Activated CD4-positive, alpha-beta memory T cell treated with anti-CD3 and anti-CD28 coated beads for 36 hours (primary cell): ENCODE measurements at places on chromosomes 4 and X. TPM values are rescaled to one million over a fixed set of nuclear protein-coding genes. Genes with fewer than 3 reads are reported as not detected.
A peak's percentile ranks its signal among the peaks of the same experiment; 100 is the strongest.

DNA sequence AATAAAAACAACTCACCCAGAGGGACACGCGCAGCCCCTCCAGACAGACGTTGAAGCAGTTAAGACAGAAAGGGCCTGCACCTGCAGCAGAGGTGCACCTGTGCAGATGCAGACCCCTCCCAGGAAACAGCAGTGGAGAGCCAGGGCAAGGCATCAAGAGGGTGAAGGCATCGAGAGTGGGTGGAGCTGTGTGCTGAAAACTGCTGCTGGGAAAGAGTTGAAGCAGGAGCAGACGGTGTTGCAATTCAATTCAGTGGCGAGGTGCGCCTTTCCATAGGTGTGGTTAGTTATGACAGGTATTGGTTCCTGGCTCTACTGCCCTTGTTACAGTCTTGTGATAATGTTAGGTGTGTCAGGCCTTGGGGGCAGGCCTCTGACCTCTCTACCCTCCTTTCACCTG lies 16.7 kb downstream of the LETM1 start:
- DNase-seq: no peak

DNA sequence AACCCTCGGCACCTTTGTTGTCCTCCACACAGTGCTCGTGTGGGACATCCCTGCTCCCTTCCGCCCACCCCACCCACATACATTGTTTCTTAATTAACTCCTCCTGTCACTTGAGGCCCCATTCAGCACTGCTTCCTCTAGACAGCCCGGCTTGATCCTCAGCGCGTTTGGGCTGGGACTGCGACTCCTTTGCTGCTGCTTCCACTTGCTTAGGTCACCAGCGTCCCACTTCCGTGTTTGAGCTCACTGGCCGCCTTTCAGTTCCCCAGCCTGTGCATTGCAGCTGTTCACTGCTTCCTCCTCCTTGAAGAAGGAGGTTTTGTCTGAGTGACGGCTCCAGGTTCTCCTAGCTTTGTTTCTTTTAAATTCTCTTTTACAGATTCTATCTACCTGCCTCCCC lies 16.1 kb downstream of the RNF4 start:
- peak; percentile 80 for DNase-seq

GRCh38 chrX:101407167-101407747 lies 468 bp downstream of the GLA start:
- DNase-seq: no peak

DNA sequence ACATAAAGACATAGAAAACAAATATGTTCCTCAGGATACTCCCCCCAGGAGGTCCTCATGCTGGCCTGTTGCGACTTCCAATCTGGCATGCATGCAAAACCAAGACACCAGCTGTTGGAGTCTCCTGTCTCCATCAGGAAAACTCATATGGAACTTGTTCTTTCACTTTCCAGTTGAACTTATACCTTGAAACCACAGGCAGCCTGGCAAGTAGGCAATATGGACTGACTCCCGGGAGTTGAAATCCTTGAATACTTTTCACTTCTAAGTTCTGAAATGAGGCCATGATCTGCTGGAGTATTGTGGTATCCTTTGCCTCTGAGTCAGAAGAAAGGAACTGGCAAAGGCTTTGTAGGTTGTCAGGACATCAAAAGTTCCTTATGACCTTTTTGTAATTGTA lies 444.2 kb downstream of the IDS start:
- no peak for DNase-seq

DNA sequence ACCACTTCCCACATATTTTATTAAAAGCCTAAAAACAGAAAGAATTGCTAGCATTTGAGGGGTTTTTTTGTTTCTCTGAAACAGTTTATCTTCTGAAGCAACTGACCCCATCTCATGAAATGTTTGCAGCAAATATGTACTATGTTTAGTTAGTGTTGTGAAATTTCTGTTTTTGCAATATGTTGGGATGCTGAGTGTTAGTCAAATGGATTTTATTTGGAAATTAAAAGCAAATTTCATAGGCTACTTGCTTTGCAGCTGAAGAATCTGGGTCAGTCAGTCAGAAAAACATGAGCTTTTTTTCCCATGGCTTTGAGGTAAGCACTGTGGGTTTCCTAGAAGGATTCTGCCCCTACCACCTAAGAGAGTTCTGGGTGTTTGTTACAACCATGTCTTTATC lies 184.9 kb upstream of the DKK2 start:
- no peak for DNase-seq

DNA sequence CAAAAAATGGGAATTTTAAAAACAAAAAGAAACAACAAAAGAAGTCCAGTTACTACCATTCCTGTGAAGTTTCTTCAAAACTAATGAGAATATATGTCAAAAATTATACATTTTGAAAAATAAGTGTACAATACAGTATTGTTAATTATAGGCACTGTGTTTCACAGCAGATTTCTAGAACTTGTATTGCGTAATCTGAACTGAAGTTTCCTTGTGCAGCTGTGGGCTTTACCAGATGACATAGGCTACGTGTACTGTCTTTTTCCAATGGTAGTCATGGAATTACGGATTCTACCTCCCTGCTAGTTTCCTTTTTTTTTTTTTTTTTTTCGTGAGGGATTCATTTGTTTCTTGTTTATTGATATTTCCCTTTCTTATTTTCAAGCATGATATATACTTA lies 113.8 kb upstream of the GABRA2 start:
- DNase-seq: no peak

RNF4 gene
- 84.6 TPM for total RNA-seq
